ENCODE measurements at places on chromosomes 6 and 20.

DNA sequence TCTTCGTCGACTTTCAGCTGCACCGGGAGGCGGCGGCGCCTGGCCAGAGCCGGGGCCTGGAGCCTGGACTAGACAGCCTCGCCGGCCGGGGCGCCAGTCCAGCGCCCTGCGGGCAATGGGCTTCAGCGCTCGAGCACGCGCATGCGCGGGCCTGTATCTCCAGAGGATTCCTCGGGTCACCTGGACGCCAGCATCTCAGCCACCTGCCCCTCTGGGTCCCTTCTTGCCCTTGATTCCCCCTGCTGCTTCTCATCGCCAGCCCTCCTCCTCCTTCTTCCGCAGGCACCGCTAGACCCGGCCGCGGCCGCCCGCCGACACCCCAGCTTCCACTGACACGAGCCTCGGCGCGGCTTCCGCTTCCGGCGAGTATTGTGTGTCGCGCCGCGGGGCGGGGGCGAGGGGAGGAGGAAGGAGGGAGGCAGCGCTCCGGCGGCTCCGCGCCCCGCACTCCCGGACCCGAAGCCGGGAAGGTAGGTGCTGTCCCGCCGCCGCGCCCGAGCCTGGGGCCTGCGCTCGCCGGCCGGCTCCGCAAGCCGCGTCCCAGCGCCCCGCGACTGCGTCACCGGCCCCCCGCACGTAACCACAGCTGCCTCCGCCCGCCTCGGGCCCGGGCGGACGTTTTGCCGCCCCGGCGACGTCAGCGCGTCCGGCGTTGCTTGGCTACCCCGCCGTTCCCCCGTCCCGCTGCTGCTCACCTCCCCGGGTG, at the start of gene TRIM39:
Gene TRIM39, plus strand, starts transcription at position 402 of the 706 bp plus-strand sequence. CDS start 2,391 bp downstream, outside the sequence.
- peak; percentile 40 for DNase-seq

GRCh38 chr6:44655412-44656342, 268.2 kb downstream of the CDC5L start:
- DNase-seq: no peak

GRCh38 chr6:90368001-90368400, 71.4 kb upstream of the BACH2 start:
- DNase-seq: no peak

- no peak for DNase-seq
These were observed 24.7 kb downstream of the PCK1 start for GRCh38 chr20:57585466-57586213.

GRCh38 chr20:38060536-38060935, 27.0 kb downstream of the RPRD1B start:
- DNase-seq: no peak

DNA sequence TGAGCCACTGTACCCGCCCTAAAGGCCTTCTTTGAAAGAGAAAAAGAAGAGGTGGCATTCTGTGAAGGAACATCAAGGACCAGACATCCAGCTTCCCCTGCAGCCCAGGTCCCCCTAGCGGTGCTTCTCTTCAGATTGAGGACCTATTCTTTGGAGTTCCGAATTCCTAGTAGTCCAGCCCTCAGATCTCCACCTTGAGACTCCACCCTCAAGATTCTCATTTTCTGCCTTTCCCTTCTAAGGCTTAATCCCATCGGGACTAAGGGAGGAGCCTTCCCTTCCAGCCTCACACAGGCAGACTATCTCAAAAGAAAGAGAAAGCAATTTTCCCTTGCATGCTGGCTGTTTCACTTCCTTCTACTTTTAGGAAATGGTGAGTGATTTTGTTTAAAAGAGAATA, 32.5 kb downstream of the MUC22 start:
- DNase-seq: no peak

- DNase-seq: no peak
These were observed 245.9 kb downstream of the DLL1 start for GRCh38 chr6:170044836-170045562.

DNA sequence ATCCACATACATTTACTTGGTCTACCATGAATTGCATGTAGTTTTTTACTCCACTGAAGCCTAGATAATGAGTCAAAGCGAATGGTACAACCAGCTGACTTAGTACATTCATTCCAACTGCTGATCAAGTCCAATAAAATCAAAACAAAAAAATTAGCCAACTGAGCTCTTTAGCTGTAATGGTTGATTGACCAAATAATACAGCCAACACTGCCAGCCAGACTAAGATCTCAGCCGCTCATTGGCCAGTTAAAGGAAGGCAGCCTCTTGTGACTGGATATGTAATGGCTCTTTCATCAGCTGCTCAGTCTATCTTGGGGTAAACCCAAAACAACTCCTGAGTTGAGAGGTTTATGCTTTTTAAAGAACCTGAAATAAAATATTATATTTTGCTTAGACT, 204.3 kb upstream of the RSPO3 start:
- DNase-seq: no peak

Data from pulmonary artery endothelial cell (primary cell).